ENCODE measurements at places on chromosomes 6 and 20.

DNA sequence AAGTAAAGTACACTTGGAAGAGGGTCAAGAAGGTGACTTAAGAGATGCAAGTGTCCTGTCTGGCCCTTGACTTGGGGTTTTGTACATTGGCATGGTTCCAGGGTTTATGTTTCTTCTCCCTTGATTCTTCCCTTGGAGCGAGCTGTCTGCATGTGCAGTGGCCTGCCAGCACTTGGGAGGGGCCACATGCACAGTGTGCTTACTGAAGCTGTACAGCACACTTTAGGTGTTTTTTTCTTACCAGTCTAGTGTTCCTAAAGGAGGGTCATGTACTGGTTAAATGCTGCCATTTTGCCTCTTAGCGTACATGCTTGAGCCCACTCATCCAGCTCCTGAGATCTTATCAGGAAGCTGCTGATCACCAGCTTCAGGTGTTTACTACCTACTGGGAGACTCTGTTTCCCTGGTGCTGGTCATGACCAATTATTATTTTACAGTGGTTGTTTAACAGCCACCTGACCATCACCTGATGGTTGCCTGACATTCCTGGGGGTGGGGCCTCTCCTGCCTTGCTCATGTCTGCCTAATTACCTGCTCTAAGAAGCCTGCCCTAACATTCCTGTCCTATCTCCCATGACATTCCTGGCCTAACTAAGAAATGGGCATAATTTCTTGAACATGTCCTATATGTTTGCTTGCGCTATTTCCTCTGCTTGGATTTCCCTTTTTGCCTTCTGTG is 182.9 kb downstream of the MCHR2 start:
- DNase-seq, result no peak

DNA sequence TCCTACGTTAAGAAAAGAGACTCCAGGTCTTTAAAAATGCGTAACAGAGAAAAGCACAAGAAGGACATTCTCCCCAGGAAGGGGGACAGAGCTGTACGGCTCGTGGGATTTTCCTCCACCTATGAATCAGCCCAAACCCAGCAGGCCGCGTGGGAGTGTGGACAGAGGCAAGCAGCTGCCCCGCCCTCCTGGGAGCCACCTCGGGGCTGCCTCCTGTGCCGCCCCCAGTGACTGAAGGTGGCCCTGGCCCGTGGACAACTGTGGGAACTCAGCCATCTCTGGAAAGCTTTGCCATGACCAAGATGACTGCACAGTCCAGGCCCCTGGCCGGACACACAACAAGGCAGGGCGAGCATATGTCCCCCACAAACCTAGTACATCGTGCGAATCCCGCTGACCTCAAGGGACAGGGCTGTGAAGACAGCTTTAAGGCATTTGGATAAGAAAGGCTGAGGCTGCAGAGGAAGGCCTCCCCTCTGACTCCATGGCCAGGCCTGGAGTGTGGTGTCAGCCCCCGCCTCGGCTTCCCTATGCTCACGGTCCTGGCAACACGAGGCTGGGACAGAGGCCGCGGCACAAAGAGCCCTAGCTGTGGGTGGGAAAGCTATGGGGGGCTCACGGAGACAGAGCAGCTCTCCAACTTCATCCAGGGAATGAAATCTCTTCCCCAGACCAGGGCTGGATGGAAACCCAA is 26.9 kb downstream of the PXDC1 start:
- DNase-seq, result no peak

GRCh38 chr6:109738255-109738654 is 47.2 kb downstream of the FIG4 start:
- DNase-seq, result no peak

DNA sequence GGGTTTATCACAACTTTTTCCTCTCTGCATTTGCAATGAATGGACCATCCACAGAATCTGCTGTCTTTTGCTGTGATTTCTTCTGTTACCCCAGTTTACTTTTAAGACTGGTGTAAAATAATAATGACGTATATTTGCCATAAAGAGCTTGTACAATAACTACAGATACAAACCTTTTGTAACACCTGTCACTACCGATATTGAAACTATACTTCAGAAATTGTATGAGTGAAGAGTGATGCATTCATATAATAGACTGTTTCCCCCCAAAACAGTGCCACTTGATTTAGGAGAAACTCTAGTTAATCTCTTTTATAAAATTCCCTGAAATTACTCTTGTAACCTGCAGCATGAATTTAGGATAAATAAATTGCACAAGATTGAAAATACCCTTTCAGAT is 26.4 kb upstream of the PIM1 start:
- no peak for DNase-seq

GRCh38 chr6:140020207-140020791 is 645.9 kb upstream of the CITED2 start:
- DNase-seq, result no peak

DNA sequence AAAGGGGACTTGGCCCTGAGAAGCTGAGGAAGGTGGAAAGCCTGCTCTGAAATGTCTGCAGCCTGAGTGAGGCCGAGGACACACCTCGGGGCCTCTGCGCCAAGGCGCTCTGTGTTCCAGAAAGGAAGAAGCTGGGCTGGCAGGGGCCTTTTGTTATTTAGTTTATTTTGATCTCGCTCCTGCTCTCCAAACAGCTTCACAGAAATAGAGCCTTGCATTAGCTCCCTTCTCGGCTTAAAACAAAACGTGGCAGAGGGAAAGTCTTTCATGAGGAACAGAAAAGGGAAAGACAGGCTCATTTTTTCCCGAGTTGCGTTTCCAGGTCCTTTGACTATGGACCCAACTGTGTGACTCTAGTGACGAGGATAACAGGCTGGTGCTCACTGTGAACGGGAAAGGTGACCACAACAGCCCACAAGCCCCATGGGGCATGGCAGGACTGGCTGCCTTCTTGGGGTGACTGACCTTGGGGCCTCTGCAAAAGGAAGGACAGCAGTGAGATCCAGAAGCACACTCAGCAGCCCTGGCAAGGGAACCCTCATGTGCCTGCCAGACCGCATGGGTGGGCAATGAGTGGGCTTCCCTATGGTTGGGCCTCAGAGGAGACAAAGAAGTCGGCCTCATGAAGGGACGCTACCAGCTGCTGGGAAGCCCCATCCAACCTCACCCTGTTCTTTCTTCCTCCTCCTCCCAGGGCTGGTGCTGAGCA is 18.7 kb downstream of the LEMD2 start:
- DNase-seq, result no peak

DNA sequence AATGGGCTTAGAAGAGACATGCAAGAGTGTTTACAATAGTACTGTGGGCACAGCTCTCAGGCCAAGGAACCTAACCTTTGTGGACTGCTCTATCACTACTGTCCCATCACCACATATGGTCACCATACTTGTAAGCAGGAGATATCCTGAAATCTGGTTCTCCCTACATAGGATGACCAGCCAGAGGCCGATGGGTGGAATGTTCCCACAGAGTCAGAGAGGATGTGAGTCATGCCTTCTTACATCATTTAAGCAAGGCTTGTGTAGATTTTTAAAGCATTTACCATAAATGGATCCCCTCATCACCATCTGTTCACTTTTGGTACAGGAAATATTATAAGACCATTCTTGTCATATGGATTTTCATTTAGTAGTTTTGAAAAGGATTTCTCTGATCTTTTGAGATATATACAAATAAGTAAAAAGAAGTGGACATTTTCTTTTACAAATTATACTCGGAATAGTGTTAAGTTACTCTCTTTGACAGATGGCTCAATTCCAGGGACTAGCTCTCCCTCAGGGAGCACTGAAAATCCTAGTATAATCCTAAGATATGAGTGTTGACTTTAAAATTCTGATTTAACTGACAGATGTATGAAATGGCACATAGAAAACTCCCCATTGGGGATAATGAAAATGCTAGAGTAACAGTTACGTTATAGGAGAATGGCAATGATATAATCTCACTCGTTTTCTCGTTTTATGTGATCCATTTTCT is 6.6 kb downstream of the HTR1B start:
- no peak for DNase-seq

DNA sequence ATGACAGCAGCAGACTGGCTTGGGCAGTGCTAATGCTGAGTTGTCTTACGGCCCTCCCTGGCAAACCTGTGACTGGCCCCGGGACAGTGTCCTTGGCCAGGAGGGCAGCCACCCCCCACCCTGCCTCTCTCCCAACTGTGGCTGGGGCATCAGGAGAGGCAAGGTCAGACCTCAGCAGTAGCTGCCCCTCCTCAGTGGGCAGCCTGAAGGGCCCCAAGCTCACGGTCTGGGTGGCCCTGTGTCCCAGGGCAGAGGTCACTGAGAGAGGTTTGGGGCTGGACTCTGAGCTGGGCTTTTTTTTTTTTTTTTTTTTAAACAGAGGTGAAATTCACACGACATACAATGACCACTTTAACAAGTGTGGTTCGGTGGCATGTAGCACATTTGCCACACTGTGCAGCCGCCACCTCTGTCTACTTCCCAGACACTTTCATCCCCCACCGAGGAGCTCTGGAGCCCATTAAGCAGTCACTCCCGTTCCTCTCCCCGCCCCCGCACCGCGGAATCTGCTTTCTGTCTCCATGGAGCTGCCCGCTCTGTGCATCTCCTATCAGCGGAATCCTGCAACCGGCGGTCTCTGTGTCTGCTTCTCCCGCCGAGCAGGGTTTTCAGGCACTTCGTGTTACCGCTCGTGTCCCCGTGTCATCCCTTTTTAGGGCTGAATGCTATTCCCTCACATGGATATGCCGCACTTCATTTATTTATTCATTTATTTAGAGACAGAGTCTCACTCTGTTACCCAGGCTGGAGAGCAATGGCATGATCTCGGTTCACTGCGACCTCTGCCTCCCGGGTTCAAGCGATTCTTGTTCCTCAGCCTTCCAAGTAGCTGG is 67.9 kb upstream of the GATA5 start:
- no peak for DNase-seq

- no peak for DNase-seq
Observed at GRCh38 chr6:124200661-124201060, 397.0 kb downstream of the NKAIN2 start.

DNA sequence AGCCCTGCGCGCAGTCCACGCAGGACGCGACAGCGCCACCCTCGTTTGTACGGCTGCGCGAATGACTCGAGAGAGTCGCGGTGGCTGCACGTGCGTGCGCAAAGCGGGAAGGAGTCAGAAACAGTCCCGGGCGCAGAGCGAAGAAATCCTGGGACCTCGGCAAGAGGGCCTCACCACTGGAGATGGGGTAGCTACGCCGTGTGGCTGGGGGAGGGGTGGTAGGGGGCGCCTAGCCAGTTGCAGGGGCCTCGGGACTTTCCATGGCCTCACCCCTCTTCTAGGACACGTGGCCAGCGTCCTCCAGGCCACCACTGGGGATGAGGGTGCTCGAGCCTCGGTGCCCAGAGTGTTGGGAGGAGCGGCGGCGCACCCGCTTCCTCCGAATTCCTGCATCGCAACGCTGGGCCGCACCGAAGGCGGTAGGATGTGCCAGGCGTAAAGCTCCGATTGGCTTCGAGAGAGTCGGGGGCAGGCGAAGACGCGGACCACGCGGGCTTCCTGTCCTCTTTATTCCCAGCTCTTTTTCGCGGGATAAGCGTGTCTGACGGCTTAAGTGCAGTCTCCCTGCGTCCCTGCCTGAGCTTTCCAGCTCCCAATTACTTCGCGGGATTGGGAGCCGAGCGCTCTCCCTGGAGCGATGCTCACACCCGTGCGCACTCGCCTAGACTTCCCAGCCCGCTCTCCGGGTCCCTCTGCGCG is 38.7 kb downstream of the NCR2 start:
- no peak for DNase-seq

DNA sequence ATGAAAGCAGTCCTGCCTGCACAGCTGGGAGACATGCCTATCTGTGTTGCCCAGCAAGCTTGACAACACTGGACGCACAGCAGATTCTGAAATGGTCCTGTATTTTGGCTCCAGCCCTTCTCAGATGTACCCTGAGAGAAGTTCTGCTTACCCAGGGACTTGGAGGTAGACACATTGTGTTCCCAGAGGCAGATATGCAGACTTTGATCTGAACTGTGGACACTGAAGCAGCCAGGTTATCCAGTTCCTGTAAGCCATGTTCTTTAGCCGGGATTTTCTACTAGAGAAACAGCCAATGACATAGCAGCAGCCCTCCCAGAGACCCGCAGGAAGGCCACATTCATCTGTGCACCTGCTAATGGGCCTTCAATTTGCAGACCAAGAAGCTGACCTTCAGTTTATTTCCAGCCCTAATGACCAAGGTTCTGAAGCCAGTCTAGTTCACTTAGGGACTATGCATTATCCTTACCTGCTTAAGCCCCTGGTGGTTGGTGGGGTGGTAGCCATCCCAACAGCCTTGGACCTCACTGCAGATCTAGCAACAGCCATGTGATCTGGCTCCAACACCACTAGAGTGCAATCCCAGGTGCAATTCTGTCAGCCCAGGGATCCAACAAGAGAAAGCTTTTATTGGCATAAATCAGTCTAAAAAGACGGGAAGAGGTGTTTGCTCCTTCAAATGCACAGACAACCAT is 134.2 kb downstream of the MEI4 start:
- no peak for DNase-seq

GRCh38 chr6:72626126-72626525 is 4.3 kb downstream of the KCNQ5 start:
- DNase-seq, result no peak

DNA sequence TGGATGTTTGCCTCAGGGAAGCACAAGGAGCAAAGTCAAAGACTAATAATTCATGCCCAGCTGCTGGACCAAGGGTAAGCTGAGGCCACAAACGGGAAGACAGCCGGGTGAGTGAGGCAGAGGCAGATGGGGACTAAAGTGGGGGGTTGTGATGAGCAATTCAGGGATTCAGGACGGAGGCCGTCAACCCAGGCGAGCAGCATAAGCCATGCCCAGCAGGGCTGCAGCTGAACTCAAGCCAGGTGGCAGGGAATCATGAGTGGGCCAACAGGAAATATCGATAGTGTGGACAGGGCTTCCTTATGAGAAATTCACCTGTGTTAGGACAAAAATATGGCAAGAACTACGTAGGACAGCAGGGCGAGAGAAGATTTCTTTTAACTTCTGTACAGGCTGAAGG is 246.8 kb downstream of the CDC5L start:
- DNase-seq, result no peak

DNA sequence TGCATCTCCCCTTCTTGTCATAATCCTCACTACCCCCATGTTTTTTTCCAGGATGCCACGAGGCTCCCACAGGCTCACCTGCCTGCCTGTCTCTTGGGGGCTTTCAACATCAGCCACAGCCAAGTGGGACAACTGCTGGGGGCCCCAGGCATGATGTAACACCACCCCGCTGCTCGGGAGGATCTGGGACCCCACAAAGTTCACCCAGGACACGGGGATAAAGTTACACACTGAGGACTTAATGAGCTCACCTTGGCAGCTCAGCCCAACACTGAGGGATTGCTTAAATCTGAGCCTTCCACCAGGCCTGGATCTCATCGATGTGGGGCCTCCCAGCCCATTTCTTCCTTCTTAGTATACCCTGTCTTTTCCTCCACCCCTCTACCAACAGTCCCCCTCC is 56.4 kb upstream of the NNAT start:
- DNase-seq, result no peak

Data from stimulated activated CD8-positive, alpha-beta memory T cell treated with anti-CD3 and anti-CD28 coated beads, Interleukin-4, amount 100 ng/mL, for 24 hours (primary cell).